ENCODE measurements at places on chromosomes 6 and 20.

GRCh38 chr6:23418095-23418494, 707.9 kb upstream of the NRSN1 start:
- DNase-seq: no peak

GRCh38 chr6:2507521-2508037, 243.1 kb downstream of the MYLK4 start:
- DNase-seq: no peak

- no peak for DNase-seq
Measured at GRCh38 chr6:126537061-126537816, 197.3 kb downstream of the CENPW start.

GRCh38 chr6:54285595-54285994, 22.6 kb upstream of the TINAG start:
- DNase-seq: no peak

DNA sequence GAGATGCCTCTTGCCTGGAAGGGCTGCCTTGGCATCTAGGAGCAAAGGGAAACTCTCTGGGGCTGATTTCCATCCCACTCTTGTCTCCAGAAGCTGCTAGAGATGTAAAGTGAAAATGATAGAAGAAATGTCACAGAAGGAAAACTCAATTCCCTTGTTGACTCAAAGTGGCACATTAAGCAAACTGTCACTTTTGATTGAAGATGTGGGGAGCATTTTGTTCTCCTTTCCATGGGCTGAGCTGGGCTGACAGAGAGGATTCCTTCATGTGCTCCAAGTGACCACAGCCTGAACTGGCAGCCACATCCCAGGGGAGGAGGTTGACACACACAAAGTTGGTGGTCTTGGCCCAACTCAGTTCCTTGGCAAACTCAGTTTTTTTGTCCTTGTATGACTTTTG, 9.8 kb downstream of the GPR31 start:
- DNase-seq: no peak

GRCh38 chr20:1654996-1655395, 2.6 kb downstream of the SIRPG start:
- DNase-seq: no peak

DNA sequence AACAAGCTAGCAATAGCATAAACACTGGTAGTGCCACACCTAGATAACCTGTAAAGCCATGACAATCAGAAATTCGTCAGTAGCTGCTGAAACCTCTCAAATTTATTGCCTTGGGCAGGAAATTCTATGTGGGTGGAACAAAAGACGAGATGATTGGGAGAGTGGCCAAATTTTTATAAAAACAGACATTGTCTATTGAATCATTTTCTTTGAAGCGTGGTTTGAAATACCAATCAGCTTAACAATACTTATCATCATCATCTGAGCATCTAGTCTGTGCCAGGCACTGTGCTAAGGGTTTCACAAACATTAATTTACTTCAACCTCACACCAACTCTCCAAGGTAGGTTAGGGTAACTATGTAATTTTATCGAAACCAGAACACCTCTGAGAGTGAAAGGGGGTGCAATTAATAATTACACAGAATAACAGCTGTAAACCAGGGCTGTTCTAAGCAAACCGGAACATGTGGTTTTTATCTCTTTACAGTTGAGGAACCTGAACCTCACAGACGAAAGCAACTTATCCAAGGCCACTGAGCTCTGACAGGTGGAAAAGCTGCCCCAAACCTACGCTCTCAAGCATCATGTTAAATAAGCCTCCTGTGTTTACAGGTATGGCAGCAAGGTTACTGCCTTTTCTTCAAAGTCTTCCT, 43.4 kb downstream of the NHSL1 start:
- no peak for DNase-seq

GRCh38 chr6:12339022-12339421, 48.9 kb downstream of the EDN1 start:
- no peak for DNase-seq

DNA sequence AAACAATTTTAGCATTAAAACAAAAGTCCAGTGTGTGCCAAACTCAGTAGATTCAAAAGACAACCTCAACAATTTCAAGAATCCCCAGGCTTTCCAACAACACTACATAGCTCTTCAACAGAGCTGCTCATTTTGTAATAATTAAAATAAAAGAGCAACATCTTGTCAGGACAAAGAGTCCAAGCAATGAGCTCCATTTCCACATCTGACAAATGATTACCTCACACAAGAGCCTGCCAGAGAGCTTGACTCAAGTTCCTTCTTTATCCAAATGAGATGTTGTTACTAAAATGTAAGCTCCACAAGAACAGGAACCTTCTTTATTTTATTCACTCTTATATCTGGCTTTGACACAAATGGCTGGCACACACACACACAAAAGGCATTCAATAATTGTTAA, 449.8 kb downstream of the HACE1 start:
- DNase-seq: no peak

GRCh38 chr20:37471741-37472235, 49.3 kb upstream of the NNAT start:
- DNase-seq: no peak

DNA sequence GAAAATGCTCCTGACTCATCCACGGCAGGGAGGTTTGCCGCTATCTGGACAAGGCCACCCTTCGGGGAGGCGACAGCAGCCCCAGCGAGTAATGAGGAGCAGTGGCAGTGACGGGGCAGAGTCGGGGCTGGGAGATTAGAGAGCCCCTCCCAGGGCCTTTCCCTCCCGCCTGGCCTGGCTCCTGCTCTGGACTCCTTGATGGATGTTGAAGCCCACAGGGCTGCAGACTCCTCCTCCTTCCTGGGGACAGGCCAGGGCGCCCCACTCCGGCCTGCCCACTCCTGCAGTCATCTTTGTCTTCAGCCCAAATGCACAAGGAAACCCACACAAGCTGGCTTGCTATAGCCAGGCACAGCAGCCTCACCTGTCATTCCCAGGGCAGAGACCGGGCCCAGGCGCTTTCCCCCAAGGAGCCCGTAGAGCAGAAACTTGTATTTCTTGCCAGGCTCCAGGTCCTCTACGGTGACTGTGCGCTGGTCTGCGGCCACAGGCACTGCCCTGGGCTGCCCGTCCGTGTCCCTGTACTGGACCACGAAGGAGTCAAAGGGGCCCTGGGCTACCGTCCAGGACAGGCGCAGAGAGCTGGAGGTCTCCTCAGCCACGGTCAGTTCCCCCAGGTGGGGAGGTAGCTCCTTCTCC, 7.7 kb downstream of the CYP21A2 start:
- no peak for DNase-seq

DNA sequence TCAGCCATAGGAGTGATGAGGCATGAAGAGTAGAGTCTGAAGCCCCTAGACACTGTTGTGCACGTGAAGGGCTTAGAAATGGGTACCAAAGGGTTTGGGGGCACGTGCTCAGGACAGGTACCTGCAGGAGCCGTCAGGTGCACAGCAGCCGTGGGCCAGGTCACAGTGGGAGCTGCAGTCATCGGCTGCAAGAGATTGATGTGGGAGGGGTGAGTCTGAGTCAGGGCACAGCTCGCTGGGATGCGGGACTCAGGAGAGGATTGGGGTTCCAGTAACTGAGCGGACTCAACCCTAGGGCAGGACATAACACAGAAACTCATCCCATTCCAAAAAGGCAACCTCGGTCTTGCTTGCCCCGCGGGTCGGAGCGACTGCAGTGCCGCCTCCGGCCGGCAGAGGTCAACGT, 1.1 kb downstream of the DLK2 start:
- DNase-seq: no peak

DNA sequence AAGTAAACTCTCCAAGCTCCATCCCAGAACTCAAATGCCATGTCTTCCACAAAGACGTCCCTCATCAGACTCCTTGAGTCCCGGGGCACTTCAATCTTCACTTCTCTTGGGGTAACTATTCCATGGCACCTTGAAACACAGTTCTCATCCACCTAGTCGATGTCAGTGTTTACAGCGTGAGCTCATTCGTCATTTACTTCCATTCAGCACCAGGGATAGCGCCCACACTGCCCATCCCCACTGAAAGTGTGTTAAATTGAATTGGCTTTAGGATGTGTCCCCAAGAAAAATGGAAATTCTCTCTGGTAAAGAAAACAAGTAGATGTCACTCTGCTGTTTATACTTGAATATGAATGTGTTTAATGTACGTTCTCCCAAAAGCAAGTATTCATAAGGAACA, 31.3 kb downstream of the KCNK15 start:
- peak; percentile 69 for DNase-seq

- no peak for DNase-seq
Measured at GRCh38 chr6:47075741-47076421, 33.7 kb upstream of the ADGRF1 start.

- no peak for DNase-seq
Measured at GRCh38 chr6:168136001-168136400, 57.0 kb upstream of the FRMD1 start.

GRCh38 chr6:157569543-157569942, 188.6 kb downstream of the ZDHHC14 start:
- DNase-seq: no peak

DNA sequence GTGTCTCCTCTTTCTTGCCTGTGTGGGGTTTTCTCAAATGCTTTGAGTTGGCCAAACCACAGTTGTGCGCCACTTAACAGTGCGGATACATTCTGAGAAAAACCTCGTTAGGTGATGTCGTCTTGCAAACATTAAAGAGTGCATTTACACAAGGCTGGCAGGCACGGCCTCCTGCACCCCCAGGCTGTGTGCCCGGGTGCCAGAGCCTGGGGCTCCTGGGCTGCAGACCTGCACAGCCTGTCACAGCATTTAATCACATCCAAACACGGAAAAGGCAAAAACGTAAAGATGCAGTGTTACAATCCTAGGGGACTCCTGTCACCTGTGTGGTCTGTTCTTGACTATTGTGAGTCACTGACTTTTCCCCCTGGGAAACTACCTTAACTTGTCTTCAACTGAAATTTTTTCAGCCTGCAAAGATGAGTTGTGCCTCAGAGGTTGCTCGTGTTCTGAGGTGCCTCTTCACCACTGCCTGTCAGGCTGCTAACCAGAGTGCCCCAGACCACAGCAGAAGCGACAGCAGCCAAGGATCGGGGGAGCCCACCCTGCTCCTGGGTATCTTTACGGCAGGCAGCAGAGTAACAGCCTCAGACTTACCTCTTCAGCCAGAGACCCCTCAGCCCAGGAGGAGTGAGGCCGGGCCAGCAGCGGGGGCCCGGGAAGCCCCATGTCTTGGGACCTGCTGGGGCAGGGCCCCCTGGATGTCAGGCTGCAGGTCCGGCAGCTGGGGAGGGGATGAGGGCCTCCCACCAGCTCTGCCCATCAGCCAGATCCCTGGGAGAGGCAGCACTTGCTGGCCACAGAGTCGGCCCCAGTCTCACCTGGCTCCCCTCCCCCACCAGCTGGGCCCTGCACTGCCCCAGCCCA, 683 bp upstream of the C20orf204 start:
- no peak for DNase-seq

- DNase-seq: no peak
Measured at GRCh38 chr6:19906171-19906570, 69.0 kb downstream of the ID4 start.

GRCh38 chr6:50270415-50270814, 220.7 kb upstream of the DEFB112 start:
- DNase-seq: no peak

DNA sequence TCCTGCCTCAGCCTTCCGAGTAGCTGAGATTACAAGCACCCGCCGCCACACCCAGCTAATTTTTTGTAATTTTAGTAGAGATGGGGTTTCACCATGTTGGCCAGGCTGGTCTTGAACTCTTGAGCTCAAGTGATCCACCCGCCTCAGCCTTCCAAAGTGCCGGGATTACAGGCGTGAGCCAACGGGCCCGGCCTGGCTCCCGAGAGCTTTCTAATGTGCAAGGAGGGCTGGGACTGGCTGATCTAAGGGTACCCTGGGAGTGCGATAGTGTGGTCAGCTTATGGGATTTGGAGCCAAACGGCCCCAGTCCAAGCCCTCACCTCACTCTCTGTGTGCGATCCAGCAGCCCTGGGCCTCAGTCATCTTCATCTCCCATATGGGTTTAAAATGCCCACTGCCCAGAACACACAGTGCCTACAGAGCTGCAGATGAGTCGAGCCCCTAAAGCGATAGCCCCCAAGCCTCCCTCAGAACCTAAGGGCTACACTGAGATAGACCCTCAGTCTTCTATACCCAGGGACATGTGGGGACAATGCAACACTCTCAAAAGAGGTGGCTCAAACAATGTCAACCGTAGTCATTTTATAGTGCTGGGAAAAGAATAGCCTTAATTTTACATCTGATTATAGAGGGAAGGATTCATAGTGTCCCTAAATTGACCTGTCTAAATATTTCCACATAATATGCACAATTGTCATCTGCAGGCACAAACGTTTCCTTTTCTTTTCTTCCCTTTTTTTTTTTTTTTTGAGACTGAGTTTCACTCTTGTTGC, 50.1 kb downstream of the SSR1 start:
- no peak for DNase-seq

DNA sequence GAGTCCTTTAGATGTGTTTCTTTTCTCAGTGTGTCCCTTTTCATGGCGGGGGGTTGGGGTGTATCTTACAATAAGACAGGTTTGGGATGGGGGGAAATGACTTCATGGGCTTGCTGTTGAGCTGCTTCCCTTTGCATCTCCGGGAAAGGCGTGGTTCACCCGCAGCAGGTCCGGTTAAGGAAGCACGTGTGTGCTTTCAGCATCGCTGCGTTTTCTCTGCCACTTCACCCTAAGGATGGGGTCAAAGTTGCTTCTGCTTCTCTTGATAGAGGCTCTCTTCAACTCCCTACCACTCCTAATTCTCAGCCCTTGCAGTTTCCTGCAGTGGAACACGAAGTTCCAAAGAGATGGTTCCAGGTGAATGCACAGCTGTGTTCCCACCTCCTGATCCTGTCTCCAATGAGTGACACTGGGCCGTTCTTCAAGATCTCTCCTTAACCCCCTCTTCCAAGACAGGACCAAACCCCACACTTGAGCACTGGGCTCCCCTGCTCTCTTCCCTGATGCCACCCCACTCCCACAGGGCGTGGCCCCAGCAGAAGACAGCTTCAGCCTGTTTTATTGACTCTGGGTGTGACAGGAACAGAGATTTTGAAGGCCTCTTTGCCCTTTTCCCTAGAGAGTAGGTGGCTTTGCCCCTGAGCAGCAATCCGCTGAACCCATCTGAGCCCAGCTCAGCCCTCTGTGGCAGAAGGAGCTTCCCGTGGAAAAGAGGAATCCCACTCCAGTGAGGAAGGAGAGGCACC, 85.2 kb downstream of the PLEKHG1 start:
- no peak for DNase-seq

GRCh38 chr20:6702144-6702543, 65.3 kb upstream of the BMP2 start:
- DNase-seq: no peak

DNA sequence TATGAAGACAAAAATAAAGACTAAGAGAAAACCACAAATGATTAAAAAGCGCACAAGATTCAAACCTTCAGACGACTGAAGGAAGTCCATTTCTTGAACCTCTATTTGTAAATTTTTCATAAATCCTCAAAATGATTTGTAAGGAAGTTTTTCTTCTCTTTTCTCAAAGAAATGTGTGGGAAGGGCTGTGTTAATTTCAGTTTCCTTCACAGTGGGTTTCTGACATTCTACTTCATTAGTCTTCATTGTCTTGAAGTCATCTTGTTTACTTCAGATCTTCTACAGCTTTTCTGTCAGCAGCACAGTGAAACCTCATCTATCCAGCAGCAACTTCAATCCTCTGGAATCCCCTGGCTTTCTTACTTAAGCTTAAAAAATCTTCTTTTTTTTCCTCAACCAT, 87.6 kb upstream of the MYLIP start:
- no peak for DNase-seq

- no peak for DNase-seq
Measured at GRCh38 chr20:25160897-25161296, 34.6 kb upstream of the ENTPD6 start.

- DNase-seq: no peak
Measured at GRCh38 chr6:155708100-155708499, 252.5 kb upstream of the NOX3 start.
